Femur (tissue), 1 donor: ENCODE measurements at places on chromosomes 2 and 18.
A peak's percentile ranks its signal among the peaks of the same experiment; 100 is the strongest.

DNA sequence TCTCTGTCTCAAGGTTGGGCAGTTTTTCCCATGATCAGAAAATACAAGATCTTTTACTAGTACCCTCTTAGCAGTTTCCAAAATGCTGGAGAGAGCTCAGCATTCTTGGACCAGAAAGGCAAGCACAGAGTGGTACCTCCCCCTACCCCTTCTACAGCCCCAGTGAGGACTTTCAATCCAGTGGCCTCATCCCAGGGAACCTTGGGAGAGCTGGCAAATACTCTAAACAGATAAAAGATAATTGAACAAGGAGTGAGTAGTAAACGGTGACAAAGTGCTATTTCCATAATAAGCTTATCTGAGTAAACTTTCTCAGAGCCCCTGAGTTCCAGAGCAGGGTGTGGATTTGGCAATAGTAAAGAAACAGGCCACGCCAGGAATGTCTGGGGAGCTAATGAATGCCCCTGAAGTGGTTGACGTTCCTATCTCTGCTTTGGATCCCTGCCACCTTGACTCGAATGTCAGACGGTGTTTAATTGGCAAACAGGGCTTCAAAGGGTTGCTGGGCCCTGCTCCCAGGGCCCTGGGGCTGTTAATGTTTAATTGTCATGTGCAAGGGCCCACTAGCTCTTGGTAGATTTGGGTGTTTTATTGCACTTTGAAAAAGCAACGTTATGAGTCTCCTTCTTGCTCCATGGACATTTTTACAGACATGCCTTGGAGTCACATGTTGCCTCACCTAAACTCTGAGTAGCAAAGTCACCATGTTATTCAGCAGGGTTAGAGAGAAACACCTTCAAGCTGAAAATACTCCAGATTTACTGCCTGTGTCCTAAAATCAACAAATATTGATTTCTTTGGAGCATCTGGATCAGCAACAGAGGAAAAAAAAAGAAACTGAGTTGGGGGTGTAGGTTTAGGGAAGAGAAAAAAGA lies 239.9 kb downstream of the CYRIA start:
- peak; percentile 27 for DNase-seq

DNA sequence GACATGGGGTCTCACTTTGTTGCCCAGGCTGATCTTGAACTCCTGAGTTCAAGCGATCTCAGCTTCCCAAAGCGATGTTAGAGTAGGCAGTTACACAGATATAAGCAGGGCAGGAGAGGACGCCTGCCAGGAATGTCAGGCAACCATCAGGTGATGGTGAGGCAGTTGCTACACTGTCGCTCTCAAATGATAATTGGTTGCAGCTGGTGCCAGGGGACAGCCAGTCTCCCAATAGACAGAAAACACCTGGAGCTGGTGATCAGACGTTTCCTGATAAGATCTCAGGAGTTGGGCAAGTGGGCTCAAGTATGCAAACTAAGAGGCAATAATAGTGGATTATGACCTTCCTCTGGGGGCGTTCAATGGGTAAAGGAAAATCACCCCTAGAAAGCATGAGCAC lies 163.1 kb upstream of the RGPD4 start:
- DNase-seq, result no peak

- no peak for DNase-seq
These were observed 29.1 kb downstream of the ALMS1 start for GRCh38 chr2:73414696-73415095.

DNA sequence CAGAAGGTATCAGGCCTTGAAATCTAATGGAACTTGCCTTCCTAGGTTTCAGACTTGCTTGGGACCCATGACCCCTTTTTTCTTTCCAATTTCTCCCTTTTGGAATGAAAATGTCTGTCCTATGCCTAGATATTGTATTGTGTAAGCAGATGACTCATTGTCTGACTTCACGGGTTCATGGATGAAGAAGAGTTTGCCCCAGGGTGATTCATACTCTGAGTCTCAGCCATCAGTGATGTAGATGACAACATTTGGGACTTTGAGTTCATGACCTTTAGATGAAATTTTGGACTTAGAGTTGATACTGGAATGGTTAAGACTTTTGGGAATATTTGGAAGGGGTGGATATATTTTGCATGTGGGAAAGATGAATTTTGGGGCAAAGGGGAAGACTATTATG lies 11.2 kb upstream of the SCYGR5 start:
- no peak for DNase-seq

DNA sequence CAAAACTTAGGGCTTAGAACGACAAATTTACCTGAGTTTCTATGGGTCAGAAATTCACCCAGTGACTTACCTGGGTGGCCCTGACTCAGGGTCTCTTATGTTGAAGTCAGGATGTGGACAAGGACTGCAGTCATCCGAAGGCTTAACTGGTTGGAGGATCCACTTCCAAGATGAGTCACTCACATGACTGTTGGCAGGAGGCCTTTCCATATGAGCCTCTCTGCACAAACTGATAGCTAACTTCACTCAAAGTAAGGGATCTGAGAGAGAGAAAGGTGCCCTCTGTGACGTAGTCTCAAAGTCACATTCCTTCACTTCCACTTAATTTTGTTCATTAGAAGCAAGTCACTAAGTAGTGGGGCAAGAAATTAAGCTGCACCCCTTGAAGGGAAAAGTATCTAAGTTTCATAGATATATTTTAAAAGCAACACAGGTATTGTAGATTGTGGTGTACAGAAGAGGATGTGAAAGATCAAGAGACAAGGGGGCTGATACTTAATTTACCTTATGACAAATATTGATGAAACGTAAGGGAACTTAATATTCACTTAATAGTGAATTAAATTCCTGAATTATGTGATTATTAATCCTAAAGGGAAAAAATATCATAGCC lies 48.4 kb downstream of the TANK start:
- no peak for DNase-seq

DNA sequence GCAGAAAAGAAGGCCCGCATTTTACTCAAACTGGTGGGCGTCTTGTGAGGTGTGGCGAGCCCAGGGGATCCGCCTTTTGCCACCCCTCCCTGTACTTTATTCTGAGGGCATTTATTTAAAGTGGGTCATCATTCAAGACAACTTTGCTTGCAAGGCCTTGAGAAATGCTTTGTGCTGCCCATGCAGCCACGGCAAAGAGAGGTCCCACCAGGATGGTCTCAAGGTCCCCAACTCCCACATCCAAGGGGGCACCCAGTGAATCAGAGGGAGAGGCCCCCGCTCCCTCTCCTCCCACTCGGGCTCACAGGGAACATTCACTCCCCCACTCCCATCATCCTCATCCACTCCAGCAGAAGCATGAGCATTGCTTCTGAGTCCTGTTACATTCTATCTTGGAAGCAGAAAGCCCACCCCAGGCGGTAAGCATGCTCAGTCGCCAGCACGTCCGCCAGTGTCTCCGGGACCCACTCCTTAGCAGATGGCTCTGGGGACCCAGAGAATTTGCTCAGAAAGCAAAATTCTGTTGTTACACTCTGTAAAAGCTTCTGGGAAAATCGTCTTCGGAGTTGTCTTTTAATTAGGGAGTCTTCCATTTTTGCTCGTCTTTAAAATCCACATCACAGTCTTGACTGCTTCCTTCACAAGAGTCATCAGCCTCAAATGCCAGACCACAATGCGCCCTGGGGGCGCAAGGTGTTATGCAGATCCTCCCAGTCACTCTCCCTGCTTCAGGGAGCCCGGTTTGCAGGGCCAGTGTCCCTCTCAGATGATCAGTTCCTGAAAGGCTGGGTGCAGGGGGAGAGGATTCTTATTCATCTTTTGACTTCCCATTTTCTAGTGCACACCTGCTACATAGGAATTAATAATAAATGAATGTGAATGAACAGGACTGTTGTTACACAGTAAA lies 99.4 kb upstream of the NCK2 start:
- no peak for DNase-seq

- no peak for DNase-seq
These were observed 1.5 kb downstream of the MALL start for GRCh38 chr2:110113961-110114591.

DNA sequence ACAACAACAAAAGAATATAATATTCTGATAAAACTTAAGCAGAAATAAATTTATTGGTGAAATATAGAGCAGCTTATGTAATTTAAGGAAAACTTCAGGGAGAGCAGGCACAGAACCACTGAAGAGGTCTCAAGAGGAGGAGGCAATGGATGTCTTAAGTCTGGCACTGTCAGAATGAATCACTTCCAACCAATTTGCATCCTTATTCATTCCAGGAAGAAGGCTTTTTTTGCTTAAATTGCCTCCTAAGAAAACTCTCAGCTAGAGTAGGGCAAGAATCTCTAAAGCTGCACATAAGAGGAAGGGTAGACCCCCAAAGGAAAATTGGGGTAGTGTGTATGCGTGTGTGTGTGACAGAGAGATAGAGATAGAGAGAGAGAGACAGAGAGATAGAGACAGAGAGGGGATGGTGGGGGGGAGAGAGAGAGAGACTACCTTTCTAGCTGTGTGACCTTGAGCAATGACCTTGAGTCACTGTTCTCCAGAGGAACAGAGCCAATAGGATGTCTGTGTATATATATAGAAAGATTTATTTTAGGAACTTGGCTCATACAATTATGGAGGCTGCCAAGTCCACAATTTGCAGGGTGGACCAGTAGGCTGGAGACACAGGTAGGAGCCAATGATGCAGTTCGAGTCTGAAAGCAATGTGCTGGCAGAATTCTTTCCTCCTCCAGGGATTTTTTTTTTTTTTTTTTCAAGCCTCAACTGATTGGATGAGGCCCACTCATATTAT lies 96.4 kb upstream of the LINC00305 start:
- DNase-seq, result no peak

- no peak for DNase-seq
These were observed 19.2 kb downstream of the ABI2 start for GRCh38 chr2:203347375-203347774.

DNA sequence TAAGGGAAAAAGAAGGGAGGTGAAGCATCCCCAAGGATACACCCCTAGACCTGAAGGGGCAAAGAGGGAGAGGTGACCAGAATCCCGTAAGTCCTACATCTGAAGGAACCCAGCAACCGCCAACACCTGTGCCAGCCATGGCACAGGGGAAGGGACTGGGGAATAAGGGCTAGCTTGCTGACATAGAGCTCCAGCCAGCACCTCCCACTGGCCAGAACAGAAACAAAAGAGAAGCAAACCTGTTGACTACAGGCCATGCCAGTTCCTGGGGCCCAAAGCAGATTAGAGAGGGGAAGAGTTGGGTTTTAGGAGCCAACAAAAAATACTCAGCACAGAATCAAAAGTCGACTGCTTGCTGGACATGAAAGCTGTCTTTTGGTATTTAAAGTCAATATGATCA lies 244.6 kb downstream of the SUCLG1 start:
- no peak for DNase-seq

DNA sequence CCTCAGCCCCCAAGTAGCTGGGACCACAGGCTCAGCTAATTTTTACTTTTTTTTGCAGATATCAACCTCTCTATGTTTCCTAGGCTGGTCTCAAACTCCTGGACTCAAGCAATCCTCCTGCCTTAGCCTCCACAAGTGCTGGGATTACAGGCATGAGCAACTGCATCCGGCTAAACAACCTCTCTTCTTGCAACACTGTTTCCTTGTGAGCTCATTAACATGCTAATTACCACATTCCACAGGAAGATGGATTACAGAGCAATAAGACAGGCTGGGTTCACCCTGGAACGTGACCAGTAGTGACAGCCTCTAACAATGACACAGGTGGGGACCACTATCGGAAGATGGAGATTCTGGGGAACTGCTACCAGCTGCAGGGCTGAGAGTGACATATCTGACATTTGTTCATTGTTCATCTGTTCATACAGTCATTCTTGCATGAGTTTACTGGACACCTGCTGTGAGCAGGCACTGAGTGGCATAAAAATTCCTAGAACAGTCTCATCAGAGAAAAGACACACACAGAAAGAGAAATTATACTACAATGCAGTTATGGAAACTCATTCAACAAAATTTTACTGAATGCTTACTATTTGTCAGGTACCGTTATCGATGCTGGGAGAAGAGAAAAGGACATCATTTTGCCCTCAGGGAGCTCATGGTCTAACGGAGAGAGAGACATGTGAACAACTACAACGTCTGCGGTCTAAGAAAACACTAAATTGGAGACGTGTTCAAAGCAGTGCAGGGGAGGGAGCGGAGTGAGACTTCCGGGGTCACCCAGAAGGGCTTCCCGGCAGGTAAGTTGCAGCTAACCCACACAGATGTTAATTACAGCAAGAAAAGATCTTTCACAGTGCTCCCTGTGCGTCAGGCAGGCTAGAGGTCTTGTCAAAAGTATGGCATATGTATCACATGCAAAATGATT lies 37.6 kb downstream of the PROC start:
- no peak for DNase-seq

DNA sequence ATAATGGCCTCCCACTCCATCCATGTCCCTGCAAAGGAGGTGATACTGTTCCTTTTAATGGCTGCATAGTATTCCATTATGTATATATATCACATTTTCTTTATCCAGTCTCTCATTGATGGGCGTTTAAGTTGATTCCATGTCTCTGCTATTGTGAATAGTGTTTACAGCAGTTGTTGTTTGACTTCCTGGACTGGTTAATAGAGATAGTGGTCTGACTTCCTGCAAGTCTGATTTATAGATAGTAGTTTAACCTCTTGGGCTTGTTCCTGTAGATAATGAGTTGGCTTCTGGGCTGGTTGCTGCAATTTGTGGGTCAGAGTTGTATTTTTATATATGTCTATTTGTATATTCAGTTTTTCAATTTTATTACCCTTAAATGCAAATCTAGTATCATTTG lies 145.4 kb downstream of the ARL6IP6 start:
- DNase-seq, result no peak

DNA sequence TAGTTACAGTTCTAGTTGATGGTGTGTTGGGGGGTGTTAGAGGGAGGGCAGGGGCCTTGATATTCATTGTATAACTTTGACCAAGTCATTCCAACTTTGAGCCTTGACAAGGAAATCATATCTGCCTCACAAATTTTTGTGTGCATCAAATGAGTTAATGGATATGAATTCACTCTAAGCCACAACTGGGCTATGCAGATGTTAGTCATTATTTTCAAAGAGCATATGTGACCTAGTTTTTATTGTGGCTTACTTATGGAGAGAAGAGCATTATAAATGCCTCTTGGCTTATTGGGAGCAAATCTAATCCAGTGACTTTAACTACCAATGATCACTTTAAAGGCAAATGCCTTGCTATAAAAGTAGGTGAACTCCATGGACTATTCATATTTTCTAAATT lies 250.2 kb downstream of the LPIN1 start:
- no peak for DNase-seq

- DNase-seq, result no peak
These were observed 1081.4 kb upstream of the NRXN1 start for GRCh38 chr2:52113338-52113737.

GRCh38 chr2:22946553-22946952 lies 438.4 kb upstream of the KLHL29 start:
- no peak for DNase-seq

GRCh38 chr2:145155196-145155595 lies 635.3 kb upstream of the ZEB2 start:
- DNase-seq, result no peak

- no peak for DNase-seq
These were observed 164.8 kb upstream of the DOCK10 start for GRCh38 chr2:225207043-225207442.

- DNase-seq, result no peak
These were observed 414.8 kb downstream of the HRH4 start for GRCh38 chr18:24875286-24875685.

DNA sequence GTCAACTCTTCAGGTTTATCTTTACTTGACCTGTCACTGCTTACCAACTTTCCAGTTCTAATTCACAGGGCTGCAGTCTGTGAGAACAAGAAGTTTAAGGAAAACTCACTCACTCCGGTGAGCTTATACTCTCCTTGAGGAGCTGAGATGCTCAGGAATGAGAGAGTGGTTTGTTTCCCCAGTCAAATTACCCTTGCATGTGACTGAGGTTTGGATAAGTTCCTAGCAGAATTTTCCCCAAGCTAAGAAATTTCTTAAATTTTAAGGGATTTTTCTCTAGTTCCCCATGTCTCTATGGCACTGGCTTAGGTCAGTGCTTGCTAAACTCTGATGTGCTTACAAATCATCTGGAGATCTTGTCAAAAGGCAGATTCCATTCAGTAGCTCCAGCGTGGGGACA lies 12.8 kb upstream of the CCDC85A start:
- no peak for DNase-seq
